ENCODE measurements at places on chromosomes 13 and 19.
A peak's percentile ranks its signal among the peaks of the same experiment; 100 is the strongest.

GRCh38 chr19:54209811-54210494 lies 9.3 kb downstream of the RPS9 start:
- peak; percentile 89 for DNase-seq

- no peak for DNase-seq
These were observed 112.1 kb downstream of the DLEU7 start for GRCh38 chr13:50731400-50731799.

- no peak for DNase-seq
These were observed 202.0 kb downstream of the KATNAL1 start for GRCh38 chr13:30105381-30105780.

DNA sequence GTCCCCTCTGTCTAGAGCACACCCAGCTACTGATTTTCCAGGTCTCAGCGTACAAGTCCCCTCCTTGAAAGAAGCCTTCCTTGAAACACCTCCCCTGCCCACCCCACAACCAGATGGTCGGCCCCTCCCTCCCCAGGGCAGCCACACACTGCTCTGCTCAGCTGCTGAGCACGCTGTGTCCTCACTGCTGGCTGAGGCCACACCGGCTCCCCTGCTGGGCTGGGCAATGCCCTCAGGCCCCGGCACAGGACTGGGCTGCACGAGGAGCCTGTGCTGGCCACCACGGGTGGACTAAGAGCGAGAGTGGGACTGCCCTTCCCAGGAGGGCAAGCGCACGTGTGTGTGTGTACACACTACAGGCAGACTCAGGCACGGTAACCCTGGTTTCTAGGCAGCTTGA lies 11.8 kb upstream of the RSPH6A start:
- no peak for DNase-seq

DNA sequence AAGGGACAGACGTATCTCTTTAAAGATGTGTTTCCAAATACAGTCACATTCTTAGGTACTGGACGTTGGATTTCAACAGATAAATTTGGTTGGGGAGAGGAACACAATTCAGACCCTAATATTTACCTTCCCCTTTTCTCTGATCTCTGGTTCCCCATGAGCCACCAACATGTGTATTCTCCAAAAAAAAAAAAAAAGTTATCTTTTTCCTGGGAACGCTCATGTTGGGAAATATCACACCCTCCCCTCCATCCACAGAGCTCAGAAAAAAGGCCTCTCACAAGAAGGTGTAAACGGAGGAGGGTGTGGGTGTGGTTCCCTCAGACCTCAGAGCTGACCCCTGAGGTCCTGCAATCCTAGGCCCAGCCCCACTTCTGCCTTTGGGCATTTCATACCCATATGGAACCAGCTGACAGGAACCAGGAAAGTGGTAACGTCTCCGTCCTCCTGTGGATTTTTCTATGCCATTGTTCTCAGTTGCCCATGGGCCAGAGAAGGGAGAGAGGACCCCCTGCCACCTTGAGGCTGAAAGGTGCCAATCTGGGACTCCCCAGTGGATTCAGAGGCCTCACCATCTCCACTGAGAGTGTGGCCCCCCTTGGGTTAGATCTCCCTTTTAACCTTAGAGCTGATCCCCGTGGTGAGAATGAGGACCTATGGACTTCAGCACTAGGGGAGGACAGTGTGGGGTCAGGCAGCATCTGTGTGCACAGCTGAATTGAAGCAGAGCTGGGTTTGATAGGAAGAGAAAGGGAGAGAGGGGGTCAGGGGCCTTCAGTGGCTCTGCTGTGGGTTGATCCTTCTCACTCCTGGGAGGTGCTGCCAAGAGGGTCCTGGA lies 8.4 kb upstream of the SIGLEC12 start:
- DNase-seq, result no peak

DNA sequence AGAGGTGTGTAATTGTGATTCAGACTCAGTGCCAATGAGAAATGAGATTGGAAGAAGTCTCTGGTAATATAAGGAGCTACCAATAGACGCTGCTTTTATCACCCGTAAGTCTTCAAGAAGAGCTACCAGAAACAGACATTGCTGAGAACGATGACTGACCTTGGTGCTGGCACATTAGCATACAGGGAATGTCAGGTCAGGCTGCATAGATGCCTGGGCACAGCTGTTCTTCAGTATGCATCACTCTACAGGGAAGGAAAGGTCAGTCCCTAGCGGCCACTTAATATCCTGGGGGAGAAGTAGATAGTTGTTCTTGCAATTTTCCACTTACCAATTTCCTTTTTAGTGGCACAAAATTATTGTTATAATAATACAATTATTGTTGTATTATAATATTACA lies 380.4 kb downstream of the PCDH9 start:
- no peak for DNase-seq
